MCF 10A (cell line): ENCODE measurements at places on chromosomes 1 and 21. TPM values are rescaled to one million over a fixed set of nuclear protein-coding genes. Genes with fewer than 3 reads are reported as not detected.

- DNase-seq = no peak
Measured at GRCh38 chr1:227894831-227895451, 52.8 kb downstream of the WNT9A start.

DNA sequence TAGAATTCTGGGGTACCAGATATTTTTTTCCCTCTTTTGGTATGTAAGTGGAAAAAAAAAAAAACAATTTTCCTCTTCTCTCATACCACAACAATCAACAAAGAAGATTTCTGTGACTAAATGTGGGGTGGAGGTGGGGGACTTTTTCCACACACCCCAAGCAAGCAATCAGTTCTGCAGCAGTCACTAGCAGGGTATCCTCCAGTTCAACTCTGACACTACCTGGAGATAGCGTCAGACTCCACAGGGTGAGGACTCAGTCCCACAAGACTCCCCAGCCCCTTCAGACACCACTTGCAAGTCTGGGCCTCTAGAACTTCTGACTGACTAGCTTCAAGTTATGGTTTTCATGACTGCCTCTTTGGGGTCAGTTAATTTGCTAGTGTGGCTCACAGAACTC lies 6.2 kb downstream of the DHX9 start:
- DNase-seq = no peak

CDC7 gene
- 4.0 and 8.0 TPM in 2 replicates for total RNA-seq

- no peak for DNase-seq
Measured at GRCh38 chr1:232143315-232143886, 486.5 kb downstream of the SIPA1L2 start.

DNA sequence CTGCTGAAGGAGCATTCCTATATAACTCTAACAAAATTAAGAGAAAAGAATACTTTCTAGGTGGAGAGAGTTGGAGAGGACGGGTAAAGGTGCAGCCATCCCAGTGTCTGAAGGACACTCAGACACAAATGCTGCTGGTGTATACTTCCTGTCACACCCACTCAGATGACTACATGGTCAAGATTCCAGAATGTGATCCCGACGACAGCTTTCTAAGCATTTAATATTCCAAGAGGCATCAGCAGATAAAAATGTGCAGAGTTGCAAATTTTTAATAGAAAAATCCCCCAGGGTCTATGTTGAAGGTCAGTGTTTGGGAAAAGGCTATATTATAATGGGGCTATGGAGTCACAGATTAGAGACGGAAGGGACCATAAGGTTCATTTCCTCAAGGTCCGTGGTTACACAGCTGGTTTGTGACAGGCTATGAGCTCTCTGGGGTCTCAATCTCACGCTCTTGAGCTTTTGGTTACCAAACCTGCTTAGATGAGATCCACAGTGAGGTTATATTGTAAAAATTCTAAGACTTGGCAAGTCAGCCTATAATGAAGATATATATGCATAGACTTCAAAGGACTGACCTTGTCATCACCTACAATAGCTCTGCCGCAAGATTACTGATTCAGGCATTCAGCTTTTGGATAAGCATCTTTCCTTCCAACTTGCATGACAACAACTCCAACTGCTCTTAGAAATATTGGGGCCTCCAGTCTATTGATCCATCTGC lies 35.1 kb downstream of the ZNF281 start:
- no peak for DNase-seq

FAM72C gene
- total RNA-seq = 8.1 and 13.1 TPM in 2 replicates

- DNase-seq = peak; percentile 61
Measured at GRCh38 chr1:9239622-9240401, 5.2 kb downstream of the H6PD start.

DNA sequence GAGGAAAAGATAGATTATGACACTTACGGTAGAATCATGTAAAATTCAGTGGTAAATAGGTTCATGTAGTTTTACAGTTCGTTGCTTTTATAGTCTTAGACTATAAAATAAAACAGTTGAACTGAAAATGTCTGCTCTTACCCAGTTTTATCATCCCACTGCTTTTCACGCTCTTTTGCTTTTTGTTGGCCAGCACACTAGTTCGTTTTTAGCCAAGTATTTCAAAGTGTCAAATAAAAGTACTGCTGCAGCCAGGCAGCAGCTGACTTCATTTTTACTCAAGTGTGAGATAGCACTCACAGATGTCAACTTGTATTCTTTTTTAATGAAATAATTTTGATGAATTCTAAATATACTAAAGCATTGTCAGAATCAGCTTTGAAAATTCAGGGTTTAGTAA lies 18.5 kb upstream of the BTG3 start:
- DNase-seq = no peak

- DNase-seq = peak; percentile 72
Measured at GRCh38 chr1:223738465-223739365, 26.4 kb downstream of the CAPN2 start.

GRCh38 chr1:202959276-202959620 lies 1.1 kb upstream of the ADIPOR1 start:
- DNase-seq = peak; percentile 86

AGT gene
- total RNA-seq = not detected in 2 replicates

- no peak for DNase-seq
Measured at GRCh38 chr1:185144233-185144632, 12.5 kb downstream of the TRMT1L start.

CLK2 gene
- total RNA-seq = 78.6 and 82.3 TPM in 2 replicates

GRCh38 chr1:228136901-228137300 lies 3.2 kb upstream of the GUK1 start:
- DNase-seq = no peak

GRCh38 chr21:19781881-19782652 lies 1216.1 kb upstream of the NCAM2 start:
- DNase-seq = no peak

GRCh38 chr1:48254254-48254653 lies 31.7 kb downstream of the SLC5A9 start:
- no peak for DNase-seq

GRCh38 chr1:110059133-110059863 lies 11.2 kb downstream of the ALX3 start:
- DNase-seq = no peak

OR2L5 gene
- not detected in 2 replicates for total RNA-seq

IVNS1ABP gene
- total RNA-seq = 67.4 and 92.0 TPM in 2 replicates

GRCh38 chr1:8848663-8849386 lies 29.7 kb downstream of the ENO1 start:
- peak; percentile 95 for DNase-seq

C1orf53 gene
- 10.7 and 15.1 TPM in 2 replicates for total RNA-seq

DNA sequence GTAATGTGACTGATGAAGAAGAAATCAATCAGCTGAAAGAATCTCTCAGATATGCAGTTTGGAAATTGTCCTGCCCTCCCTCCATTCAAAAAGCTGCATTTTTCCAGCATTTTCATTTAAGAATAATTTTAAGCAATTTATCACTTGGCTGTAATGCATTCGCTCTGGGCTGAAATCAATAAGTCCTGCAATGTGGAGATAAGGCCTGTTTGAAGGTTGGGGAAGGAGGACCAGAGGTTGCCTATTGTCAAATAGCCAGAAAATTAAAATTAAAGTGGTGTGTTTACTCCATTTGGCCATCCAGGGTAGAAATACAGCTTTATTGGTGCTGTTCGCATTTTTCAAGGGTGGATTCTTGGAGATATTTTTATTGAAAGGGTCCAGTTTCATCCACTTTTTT lies 187.6 kb upstream of the NFIA start:
- DNase-seq = no peak

DNA sequence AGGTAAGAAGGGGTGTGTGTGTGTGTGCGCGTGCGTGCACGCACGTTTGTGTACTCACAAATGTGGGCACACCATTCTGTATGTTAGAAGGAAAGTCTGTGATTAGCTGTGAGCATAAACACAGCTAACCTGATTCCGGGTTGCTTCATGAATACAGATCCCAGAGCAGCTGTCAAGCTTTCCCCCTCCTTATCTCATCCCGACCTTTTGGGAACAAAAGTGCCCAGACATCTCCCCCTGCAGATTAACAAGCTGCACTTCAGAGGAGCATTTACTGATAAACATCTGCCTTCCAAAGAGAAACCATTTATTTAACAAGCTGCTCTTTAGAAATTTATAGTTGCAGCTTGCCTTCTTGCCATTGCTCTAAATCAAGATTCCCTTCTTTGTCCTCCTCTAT lies 97.0 kb downstream of the MT1HL1 start:
- DNase-seq = no peak

GRCh38 chr1:53981220-53981619 lies 35.1 kb downstream of the LRRC42 start:
- no peak for DNase-seq

DNA sequence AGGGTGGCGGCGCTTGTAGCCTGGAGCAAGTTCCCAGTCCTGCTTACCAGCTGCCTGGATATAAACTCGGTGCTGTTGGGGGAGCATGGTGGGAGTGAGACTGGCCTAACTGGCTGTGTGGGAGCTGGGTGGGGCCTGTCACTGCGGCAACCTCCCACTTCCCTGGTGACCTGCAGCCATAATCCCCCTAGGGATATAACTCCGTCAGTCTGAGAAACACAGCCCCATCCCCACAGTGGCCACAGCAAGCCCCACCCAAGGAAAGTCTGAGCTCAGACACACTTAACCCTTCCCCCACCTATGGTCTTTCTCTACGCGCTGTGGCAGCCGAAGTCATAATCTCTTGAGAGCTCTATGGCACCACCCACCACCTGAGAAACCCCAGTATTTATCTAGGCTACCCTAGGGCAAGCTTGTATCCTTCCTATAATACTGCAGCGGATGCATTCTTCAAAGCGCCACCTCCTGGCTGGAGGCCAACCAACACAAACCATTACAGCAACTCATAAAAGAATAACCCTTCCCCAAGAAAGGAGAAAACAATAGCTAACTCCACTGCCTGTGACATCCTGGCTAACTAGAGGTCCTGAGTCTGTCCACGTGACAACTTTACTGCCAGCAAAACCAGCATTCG lies 57.4 kb downstream of the ZNF648 start:
- peak; percentile 17 for DNase-seq

TRIM58 gene
- total RNA-seq = not detected in 2 replicates

DNA sequence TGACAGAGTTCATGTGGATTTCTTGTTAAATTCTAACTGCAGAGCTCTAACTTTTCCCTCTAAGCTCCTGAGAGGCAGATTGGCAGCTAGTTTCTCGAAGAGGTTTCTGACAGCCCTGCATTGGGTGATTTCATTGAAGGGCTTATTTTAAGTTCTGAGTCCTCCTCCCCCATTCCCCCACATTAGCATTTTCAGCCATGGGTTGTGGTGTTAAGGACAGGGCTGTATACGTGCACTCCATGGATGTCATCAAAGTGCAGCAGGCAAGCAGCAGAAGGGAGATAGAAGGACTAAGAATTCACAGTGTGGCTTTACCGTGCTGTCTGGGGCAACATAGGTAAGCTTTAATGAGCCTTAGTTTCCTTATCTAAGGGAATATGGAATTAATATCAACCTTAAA lies 19.0 kb downstream of the CRYZ start:
- DNase-seq = no peak

DNA sequence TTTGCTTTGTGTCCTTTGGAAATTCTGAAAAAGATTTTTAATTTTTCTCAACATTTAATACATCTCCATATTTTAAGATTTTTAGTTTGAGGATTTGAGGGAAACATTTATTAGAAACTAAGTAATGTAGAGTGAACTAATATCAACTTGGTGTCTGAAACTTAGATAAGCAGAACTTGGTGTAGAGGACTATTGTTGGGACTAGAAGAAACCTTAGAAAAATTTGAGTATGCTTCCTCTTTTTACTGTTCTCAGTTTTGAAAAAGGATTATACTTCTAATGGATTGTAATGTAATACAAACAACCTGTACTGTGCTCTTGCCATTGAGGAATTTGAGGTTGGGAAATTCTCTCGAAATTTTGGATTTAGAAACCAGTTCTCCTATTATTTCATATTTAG lies 2.4 kb downstream of the FNBP1L start:
- no peak for DNase-seq

AHCTF1 gene
- total RNA-seq = 79.5 and 112 TPM in 2 replicates

GRCh38 chr1:53145942-53146708 lies 3.7 kb upstream of the SLC1A7 start:
- peak; percentile 86 for DNase-seq

DNA sequence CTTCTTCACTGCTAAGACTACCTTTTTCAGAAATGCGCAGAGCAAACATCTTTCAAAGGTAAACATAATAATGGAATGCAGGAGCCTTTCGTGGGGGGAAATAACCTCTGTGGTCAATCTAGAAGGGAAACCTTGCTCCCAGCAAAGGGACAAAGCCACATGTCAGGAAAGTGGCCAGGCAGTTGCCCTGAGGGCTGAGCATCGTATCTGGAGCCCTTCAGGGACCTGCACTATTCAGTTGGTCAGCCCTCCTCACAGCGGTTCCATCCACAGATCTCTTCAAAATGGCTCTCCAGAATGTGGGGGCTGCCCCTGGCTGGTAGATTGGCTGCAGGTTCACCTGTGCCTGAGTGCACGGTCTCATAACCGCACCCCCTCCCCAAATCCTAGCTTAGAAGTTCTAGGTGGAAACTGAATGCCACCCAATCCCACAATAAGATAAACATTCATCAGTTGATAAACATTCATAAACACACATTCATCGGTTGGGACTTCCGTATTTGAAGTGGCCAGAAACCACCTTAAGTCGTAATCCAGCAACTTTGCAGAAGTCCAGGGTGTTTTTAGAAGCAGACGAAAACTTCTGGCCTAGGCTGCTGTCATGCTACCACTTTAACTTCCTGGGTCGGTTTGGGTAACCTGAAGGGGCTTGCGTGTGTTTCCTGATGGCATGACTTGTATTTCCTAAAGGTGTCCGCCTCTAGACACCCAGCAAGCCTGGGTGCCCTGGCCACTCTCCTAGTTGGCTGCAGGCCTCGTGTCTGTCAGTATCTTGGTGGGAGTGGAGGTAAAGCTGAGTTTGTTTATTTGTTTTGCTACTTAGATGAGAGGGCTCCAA lies 50.5 kb downstream of the RASSF5 start:
- DNase-seq = no peak

DNA sequence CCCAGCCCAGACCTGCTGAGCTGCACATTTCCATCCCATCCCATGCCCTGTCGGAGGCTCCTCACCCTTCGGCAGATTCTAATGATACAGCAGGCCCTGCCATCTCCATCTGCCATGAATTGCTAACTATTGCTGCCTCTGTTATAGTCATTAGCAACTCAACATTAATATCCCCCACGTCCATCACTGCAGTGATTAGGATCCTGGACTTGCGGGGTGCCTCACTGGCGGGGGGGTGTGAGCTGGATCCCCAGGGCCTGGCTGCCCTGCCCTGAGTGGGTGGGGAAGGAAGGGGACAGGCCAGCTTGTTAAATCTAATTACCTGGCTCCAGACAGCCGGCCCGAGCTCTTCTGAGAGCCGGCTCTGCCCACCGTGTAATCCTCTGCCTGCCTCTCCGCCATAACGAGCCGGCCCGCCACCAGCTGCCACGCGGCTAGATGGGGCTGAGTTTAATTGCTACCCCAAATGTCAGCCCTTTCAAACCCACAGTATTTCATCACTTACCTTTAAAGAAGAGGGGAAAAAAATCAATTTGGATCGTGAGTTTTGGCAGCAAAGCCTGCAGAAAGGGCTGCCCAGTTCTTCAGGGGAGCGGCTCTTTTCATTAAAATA lies 227.3 kb upstream of the CSF3R start:
- no peak for DNase-seq
